ENCODE measurements at places on chromosomes 6 and 20.

GRCh38 chr20:47810721-47811347 is 25.6 kb upstream of the SULF2 start:
- H3K27ac ChIP-seq, result no peak overlapping the region
- no peaks in the 10 kb centered on the region for H3K4me1 ChIP-seq
- peaks cover 12% of the 10 kb centered on the region for H3K27me3 ChIP-seq

DNA sequence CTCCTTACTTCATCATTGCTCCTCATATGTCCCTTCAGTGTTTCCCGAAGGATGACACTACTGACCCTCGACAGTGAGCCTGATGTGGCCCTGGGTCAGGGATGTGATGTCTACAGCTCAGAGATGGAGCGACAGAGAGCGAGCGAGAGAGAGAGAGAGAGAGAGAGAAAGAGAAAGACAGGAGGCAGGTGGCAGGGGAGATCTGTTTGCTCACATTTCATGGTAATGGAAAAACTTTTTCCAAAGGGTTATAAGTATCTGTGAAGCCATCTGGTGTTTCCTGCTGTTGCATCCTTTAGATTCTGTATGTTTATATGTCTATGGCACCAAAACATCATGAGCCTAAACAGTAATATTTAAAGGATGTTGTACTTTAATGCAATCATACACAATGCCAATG is 77.2 kb downstream of the PPP1R3G start:
- H3K27ac ChIP-seq, result no peak overlapping the region
- no peak for DNase-seq
- no peaks in the 10 kb centered on the region for H3K27me3 ChIP-seq
- no peak overlapping the region for H3K4me3 ChIP-seq
- peaks cover 4% of the 10 kb centered on the region for H3K36me3 ChIP-seq

- DNase-seq, result peak; percentile 20
- peak overlapping the region; percentile 53 for H3K4me3 ChIP-seq
- peaks cover 6% of the 10 kb centered on the region for H3K27me3 ChIP-seq
- H3K4me1 ChIP-seq, result peaks cover 31% of the 10 kb centered on the region
Measured at GRCh38 chr20:50129662-50130355, 16.9 kb upstream of the UBE2V1 start.

DNA sequence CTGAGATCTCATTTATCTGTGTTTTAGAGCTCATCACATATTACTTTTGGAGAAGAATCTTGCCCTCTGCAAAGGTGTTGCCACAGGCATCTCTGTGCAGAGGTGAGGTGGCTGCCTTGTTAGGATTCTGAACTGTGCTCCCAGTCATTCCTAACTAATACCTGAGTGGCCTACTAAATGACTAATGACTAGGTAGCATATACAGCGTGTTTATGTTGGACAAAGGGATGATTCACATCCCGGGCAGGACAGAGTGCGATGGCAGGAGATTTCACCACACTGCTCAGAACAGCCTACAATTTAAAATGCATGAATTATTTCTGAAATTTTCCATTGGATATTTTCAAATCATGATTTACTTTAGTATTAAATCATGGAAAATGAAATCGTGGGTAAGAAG is 23.1 kb upstream of the CGA start:
- no peaks in the 10 kb centered on the region for H3K27me3 ChIP-seq
- H3K4me1 ChIP-seq, result peaks cover 15% of the 10 kb centered on the region
- peak; percentile 40 for DNase-seq
- no peaks in the 10 kb centered on the region for H3K36me3 ChIP-seq
- no peak overlapping the region for H3K27ac ChIP-seq

- no peak for DNase-seq
- H3K4me3 ChIP-seq, result peak overlapping the region; percentile 81
- H3K36me3 ChIP-seq, result no peaks in the 10 kb centered on the region
- H3K27me3 ChIP-seq, result peaks cover 51% of the 10 kb centered on the region
- no peak overlapping the region for H3K27ac ChIP-seq
Measured at GRCh38 chr6:144064402-144065212, 30.8 kb downstream of the SF3B5 start.

GRCh38 chr6:38827024-38827423 is 111.9 kb downstream of the DNAH8 start:
- H3K4me1 ChIP-seq, result no peaks in the 10 kb centered on the region
- no peak overlapping the region for H3K27ac ChIP-seq
- no peak for DNase-seq
- no peaks in the 10 kb centered on the region for H3K36me3 ChIP-seq
- H3K4me3 ChIP-seq, result no peak overlapping the region

Measured in HFFc6 (cell line).